ENCODE measurements at places on chromosomes 6 and 20. TPM values are rescaled to one million over a fixed set of nuclear protein-coding genes. Genes with fewer than 3 reads are reported as not detected.

Gene NOTCH4
- total RNA-seq: 2.9 TPM

Gene MYLIP
- 3.1 TPM for total RNA-seq

Gene SNRPB
- 546 TPM for total RNA-seq

Gene TCP11
- not detected for total RNA-seq

Gene CRISP3
- total RNA-seq: not detected

All from kidney epithelial cell (primary cell).